HuH-7.5 (cell line): ENCODE measurements at places on chromosomes 7 and 10.

GRCh38 chr10:132953428-132953827, 11.1 kb upstream of the CFAP46 start:
- DNase-seq, result no peak

- DNase-seq, result peak; percentile 4
Measured at GRCh38 chr10:23886355-23886754, 322.6 kb upstream of the KIAA1217 start.

- DNase-seq, result peak; percentile 47
Measured at GRCh38 chr7:114086537-114086913, 167.7 kb upstream of the PPP1R3A start.

- DNase-seq, result peak; percentile 88
Measured at GRCh38 chr7:156609010-156609877, 31.3 kb upstream of the RNF32 start.

GRCh38 chr7:80362010-80362618, 149.8 kb downstream of the GNAT3 start:
- DNase-seq, result no peak

- DNase-seq, result no peak
Measured at GRCh38 chr10:4316161-4316810, 509.7 kb upstream of the AKR1E2 start.

- no peak for DNase-seq
Measured at GRCh38 chr7:55170335-55171069, 151.7 kb downstream of the EGFR start.

- DNase-seq, result no peak
Measured at GRCh38 chr7:2521341-2521745, 1.8 kb downstream of the LFNG start.

DNA sequence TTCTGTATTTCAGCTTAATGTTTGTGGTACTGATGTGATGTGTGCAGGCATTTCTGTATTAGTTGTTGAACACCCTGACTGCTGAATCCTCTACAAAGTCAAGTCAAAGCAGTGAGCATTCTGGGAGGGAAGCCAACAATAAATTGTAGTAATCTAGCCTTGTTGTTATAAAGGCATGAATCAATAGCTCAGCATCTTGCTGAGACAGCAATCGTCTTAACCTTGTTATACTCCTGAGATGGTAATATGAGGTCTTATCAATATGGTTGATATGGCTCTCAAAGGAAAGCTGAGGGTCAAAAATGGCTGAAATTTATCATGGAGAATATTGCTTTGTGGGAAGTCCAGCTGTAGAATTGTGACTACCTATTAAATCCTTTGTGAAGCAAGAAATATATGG, 299.4 kb downstream of the DNAJB9 start:
- no peak for DNase-seq

DNA sequence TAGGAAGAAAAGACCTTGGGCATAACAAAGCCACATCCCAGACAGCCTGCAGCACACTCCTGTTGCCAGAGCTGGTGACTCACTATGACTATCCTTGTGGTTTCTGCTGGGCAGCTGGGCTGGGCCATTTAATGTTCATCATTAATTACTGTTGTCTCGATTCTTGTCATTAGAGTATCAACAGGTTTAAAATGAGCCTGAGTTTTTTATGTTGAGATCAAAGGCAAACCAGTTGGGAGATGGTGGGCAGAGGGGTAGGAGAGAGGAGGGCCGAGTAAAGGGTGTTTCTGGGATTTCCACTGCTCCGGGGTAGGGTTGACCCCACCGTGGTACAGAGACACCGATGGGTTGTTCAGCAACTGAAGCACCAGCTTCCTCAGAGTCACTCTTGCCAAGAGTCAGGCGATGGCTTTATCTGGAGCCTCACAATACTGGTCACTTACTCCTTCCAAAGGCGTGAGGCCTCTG, 128.7 kb upstream of the LYZL1 start:
- no peak for DNase-seq

DNA sequence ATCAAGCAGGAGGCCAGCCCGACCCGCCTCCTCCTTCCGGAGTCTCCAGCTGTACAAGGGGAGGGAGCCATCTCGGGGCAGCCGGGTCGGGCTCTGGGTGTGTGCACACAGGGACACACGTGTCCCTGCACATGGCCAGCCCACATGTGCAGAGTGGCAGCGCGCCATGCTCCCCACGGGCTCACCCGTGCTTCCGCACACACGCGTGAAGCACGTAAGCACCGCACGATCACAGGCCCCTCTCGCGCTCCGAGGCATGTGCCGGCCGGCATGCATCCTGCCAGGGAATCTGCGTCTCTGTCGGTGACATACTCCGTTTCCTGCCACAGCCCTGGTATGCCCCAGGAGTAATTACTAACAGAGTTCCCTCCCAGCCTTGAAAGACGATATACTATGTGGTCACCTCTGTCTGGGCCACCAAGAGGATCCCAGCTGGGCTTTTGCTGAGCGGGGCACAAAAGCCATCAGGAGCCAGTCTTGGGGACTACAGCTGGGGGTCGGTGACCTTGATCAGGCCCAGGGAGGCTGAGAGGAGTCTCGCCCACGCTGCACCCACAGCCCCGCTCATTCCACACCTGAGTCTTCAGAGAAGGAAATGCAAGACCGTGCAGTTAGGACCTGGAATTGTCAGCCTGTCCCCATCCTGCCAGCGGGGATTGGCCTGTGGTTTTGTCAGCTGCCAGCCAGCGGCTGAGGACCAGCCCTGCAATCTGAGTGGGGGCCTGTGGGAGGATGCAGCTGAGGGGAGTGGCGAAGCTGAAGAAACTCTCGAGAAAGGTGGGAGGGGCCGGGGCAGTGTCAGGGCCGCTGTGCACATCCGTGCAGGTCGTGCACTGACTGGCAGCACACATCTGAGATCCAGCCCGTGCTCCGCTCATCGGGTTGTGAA, 11.0 kb upstream of the LFNG start:
- DNase-seq, result no peak

DNA sequence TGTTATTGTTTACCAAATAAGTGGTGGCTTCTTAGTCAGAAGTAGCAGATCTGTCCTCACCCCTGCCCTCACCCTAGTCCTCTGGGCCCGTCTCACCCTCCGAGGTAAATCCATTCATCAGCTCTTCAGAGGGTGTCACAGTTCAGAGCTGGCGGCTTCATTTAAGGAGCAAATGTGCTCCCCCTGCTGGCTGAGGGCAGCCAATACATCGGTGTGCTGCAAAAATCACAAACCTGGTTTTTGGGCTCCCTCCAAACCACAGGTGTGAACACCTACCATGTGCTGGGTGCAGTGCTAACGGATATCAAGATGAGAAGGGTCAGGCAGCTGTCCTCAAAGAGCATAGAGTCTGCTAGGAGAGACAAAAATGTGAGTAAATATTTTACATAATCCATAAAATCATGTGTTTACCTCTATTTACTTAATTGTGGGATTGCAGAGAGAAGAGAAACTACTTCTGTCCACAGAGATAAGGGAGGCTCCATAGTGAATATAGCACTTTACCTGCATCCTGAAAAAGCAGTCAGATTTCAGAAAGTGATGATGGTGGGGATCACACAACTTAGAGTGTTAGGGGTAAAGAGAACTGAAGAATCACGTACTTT, 15.5 kb upstream of the CRTAC1 start:
- peak; percentile 64 for DNase-seq

GRCh38 chr7:50275430-50275829, 29.1 kb upstream of the IKZF1 start:
- DNase-seq, result no peak

DNA sequence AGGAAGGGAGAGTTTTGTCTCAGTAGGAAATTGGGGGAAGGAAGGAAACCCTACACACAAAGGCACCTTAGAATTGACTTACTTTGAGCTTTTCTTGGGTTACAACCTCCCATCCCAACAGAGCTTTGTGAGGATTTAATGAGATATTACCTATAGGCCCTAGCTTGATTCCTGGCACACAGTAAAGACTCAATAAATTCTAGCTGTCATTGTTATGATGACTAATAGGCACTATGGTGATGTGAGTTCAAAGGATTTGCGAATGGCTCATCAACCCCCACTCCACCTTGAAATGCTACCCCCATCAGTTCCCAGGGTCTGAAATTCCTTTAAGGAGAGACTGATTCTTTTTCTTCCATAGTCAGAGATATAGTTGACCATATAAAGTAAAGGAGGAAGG, 67.9 kb upstream of the SMNDC1 start:
- no peak for DNase-seq

DNA sequence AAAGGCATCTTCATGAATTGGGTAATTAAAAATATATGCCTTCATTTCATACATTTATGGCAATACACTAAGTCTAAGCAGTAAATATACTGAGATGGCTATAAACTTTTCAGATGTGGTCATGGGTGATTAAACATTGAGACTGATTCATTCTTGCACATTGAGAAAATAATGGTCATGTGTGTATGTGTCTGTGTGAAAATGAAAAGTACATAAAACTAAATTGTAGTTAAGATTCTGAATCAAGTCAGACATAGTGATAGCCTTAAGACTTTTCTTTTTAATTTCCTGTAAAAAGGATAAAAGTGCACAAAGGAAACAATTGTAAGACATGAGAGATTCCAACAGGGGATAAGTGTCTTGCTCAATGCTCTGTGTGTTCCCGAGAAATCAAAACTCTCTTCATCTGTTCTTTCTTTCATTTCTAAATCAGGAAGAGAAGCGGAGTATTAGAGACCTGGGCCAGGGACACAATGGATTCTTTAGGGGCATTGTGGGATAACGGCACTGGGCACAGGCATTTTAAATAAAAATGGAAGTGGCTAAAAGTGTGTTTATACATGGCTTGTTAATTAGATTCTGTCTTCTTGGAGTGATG, 69.8 kb upstream of the AGR3 start:
- DNase-seq, result no peak

- no peak for DNase-seq
Measured at GRCh38 chr7:107353701-107354100, 116.2 kb upstream of the GPR22 start.

- no peak for DNase-seq
Measured at GRCh38 chr7:630111-630511, 96.4 kb upstream of the DNAAF5 start.

GRCh38 chr10:72175149-72175548, 40.7 kb upstream of the ANAPC16 start:
- no peak for DNase-seq

- DNase-seq, result no peak
Measured at GRCh38 chr10:86167762-86168128, 198.8 kb downstream of the GRID1 start.

- DNase-seq, result no peak
Measured at GRCh38 chr7:20411372-20411771, 80.7 kb downstream of the ITGB8 start.

- DNase-seq, result no peak
Measured at GRCh38 chr7:148856891-148857290, 27.2 kb downstream of the EZH2 start.

DNA sequence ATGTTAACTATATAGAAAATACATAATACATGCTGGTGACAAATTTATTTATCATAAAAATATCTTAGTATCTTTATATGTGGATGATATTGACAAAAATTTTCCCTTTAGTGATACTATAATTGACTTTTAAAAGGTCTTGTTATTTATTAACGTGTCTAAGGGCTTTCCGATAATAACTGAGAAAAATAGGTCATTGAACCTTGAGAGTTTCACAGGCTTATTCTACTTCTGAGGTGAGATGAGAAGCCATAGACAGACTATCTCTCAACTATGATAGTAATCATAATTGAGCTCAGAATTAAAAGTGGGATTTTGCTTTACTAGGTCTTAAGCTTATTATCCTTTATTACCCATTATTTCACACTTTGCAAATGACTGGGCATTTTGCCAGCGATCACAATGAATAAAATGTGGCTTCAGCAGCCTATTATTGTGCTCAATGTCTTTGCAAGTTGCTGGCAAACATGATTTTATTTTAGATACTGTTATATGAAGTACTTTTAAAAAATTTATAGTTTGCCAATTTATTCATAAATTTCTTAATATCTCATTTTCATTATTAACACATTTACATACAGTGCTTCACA, 574.5 kb downstream of the ZWINT start:
- DNase-seq, result no peak

DNA sequence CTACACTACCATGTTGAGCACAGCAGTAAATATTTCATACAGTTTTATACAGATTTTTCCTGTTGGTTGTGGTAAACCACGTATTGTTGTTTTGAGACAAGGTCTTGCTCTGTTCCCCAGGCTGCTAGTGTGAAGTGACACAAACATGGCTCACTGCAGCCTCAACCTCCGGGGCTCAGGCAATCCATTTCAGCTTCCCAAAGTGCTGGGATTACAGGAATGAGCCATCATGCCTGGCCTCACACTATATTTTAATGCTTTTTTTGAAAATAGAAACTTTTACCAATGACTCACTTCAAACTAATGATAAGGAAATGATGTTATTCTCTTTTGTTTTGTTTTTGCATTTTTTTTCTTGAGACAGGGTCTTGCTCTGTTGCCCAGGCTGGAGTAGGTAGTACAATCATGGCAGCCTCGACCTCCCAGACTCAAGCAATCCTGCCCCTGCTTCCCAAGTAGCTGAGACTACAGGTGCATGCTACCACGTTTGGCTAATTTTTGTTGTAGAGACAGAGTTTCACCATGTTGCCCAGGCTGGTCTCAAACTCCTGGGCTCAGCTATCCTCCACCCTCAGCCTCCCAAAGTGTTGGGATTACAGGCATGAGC, 210.6 kb downstream of the TPST1 start:
- DNase-seq, result no peak

DNA sequence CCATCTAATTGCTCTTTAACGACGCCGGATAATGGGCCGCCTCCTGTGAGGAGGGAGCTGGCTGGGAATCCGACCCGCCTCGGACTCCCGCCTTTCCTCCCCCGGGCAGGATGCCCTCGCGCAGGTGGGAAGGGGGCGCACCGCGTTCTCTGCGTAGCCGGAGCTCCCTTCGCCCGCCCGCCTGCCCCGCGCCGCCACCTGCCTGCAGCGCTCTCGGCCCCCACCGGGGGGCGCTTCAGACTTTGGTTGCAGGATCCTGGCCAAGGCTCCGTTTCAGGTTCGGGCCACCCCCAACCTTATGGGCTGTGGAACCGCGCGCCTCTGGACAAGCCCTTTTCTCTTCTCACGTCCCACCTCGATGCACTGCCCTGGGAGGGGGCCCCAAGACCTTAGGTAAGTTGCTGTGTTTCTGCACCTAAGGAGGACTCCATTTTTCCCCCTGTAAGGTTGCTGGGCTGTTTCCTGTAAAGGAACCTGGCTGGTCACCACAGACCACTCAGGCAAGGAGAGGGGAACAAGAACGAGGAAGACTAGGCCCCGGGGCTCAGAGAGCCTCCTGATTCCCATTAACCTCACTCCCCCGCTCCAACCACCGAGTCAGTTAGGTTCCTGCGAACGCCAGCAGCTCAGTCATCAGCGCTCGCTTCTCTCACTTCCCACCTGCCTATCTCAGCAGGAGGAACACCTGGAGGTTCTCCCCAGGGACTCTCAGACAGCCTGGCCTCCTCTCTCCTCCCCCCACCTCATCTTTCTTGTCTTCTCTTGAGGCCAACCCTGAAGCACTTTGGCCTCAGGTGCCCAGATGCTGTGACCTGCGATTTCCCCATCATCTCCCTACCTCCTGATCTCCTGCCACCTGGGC, 11.3 kb upstream of the KAZALD1 start:
- peak; percentile 81 for DNase-seq
